Activated T-cell treated with anti-CD3 and anti-CD28 coated beads for 1 hour (primary cell): ENCODE measurements at places on chromosomes 7 and 10.

DNA sequence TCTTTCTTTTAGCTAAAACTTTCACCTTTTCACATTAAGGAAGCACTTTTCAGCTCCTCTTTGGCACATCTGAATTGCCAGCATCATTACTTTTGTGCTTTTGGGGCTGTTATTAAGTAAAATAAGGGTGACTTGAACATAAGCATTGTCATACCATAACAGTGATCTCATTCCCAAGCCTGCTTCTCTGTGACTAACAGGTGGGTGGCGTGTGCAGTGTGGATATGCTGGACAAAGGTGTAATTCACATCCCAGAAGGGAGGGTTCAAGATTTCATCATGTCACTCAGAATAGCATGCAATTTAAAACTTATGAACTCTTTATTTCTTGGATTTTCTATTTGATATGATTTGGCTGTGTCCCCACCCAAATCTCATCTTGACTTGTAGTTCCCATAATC, 517.4 kb upstream of the MKI67 start:
- DNase-seq, result no peak

- no peak for DNase-seq
Observed at GRCh38 chr7:16493266-16493665, 27.7 kb upstream of the SOSTDC1 start.

DNA sequence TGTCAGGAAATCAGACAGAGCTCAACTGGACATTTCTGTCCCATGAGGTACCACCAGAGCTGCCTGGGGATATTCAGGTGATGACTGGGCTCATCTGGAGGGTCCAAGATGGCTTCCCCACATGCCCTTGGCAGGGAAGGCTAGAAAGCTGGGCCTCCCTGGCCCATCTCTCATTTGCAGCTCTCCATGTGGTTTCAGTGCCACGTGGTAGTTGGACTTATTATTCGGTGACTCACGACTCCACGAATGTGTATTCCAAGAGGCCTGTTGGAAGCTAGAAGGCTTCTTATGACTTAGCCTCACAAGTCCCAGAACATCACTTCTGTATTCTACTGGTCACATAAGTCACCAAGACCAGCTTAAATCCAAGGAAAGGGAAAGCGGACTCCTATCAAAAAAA, 22.8 kb downstream of the NSMCE4A start:
- no peak for DNase-seq

DNA sequence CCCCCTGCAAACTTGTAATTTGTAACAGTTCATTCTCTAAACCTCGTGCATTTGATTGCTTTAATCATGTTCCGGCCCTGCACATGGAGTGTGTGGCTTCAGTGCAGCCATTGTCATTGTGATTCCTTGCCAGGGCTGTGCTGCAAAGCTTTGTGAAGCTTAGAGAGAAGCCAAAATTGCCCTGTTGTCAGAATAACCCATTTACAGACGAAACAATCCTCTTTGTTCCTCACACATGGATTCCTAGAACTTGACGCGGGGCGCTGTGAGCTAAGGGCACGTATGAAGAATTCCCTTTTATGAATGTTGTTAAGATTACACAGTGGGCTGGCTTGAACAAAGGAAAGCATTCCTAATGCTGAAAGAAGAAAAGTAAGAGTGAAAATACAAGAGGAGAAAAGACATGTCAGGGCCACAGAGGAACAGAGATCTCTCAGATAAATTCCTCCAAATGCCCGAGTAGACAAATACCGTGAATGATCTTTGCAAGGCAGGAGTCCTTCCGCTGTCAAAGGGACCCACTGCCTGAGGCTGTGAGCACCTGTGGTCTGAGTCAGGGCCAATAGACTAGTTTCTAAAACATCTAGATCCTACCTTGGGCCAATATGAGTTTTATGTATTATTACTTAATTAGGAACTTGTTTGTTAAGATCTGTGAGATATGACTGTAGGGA, 205.4 kb upstream of the C7orf33 start:
- DNase-seq, result no peak

- no peak for DNase-seq
Observed at GRCh38 chr10:11294831-11295450, 277.3 kb downstream of the CELF2 start.

DNA sequence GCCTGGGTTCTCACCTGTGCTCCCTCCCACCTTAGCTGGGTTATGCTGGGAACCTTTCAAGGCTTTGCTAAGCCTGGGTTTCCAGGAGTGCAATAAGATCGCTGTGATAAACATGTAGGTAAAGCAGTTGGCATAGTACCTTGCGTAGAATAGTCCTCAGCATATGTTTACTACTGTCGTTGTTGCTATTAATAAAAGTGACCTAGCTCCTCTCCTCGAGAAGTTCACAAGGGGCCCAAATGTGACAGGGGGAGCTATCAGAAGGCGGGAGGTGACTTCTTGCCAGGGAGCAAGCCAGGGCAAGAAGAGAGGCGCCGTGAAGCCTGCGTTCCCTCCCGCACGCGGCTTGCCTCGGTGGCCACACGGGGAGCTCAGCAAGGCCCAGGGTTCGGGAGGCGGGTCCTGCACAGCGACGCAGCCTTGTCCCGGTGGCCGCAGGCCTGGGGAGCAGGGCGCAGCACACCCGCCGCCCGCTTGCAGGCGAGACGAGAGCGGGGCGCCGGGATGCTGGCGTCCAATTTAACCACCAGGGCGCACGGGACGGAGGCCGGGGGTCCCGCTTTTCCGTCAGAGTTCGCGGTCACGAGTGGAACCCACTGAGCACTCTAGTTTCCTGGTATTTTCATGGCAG, 106.2 kb downstream of the SNX10 start:
- no peak for DNase-seq

DNA sequence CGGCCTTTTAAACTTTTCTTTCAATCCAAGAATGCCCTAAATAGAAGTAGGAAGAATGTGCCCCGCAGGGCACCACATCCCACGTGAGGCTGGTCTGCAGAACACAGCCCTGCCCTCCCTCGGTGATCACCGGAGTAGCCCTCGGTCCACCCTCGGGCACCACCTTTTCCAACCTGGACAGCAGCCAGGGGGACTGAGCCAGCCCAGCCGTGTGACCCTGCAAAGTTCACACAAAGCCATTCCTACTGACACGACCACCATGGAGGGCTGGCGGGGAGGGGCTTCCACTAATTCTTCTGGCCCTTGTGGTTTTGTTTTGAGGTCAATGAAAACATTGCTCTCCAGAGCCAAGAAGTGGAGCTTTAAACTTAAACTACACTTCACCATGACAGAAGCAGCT, 132.2 kb downstream of the TCERG1L start:
- DNase-seq, result no peak

GRCh38 chr10:21269289-21269688, 256.2 kb downstream of the SKIDA1 start:
- no peak for DNase-seq

DNA sequence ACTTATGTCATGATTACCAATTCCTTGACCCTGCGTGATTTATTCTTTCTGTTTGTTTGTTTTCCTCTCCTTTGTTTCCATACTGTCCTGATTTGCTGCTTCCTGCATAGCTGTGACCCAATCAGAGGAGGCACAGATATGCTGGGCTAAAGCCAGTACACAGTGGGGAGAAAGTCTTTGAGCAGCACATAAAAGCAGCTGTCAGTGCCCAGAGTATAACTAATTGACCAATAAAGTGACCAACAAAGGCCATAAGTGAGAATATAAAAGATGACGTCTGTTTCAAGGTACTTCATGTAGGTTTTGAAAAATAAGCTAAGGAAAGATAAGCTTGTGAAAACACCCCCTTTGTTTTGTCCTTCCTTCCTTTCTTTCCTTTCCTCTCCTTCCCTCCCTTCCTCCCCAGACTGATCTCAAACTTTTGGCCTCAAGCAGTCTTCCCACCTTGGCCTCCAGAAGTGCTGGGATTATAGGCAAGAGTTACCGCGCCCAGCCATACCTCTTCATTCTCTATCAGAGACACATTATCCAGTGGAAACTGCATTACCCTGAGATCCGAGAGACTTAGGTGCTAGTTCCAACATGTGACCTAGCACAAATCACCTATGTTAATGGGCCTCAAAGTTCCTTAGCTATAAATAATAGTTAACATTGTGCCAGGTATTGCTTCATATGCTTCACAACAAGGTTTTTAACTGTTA, 17.0 kb downstream of the BCAP29 start:
- DNase-seq, result no peak
